ENCODE measurements at places on chromosomes 2 and 18.
A peak's percentile ranks its signal among the peaks of the same experiment; 100 is the strongest.

DNA sequence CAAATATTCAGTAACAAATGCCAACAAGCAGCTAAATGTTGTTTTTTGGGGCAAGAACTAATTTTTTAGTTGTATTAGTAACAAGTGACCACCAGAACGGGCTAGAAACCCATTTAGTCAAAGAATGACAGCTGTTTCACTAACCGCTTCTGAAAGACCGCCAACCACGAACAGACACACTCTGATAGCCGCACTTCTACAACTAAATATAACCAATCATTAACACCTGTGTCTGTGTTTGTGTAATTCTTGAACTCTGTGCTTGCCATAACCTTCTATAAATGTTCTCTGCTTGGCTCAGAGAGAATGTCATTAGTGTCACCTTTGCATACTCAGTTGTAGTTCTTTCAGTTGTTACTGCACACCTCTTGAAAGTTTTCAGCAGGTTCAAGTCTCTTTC is 526.3 kb upstream of the LRRTM1 start:
- no peak for DNase-seq

DNA sequence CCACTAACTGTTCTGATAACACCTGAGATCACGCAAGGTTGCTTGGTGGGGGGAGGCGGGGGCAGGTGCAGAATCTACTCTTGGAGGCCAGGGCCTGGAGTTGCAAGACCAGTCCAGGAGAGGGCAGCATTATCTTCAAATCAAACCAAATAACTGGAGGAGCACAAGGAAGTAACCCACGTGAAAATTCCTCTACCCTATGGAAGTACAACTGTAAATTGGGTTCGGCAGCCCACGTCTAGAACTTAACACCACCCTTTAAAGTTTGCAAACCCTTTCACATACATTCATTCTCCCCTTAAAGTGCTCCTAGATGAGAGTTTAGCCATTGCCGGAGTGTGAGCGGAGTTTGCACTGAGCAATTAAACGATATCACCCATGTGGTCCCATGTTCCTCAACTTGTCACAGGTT is 19.6 kb upstream of the CXCR1 start:
- DNase-seq, result peak; percentile 81

GRCh38 chr18:35991696-35992095 is 19.2 kb downstream of the RMP24 start:
- no peak for DNase-seq

GRCh38 chr2:777051-777450 is 99.8 kb upstream of the TMEM18 start:
- DNase-seq, result no peak

DNA sequence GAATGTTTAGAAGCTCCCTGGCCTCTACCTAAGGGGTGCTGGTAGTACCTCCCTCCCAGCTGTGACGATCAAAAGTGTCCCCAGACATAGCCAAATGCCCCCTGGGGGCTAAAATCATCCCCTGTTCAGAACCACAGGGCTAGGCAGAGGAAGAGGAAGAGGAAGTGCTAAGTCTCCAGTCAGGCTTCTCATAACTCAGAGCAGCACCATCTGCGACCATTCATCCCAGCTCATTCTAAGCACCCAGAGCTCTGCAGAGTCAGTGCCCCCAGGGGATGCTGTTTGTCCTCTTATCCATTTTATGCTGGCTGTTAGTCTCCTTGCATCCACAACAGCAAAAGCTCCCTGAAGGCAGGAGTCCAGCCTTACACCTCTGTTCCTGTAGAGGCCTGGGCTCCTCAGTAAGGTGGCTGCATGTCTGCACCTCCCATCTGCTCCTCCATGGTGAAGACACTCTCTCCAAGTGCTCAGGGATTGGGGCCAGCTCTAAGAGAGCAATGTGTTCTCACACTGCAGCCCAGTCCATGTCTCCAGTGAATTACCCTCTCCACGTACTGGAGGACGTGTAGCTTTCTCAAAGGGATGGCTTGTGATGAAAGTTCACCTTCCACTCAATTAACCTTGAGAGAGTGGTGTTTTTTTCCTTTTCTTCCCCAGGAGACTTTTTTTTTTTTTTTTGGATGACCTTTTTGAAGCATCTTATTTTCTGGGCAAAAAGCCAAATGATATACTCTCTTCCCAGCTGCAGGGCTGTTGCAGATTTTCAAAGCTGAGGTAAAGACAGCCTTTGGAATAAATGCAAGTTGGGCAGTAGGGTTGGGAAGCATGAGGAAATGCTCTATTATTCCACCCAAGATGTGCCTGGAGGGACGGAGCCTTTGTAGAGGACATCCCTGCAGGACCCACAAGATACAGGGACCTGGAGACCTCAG is 158.9 kb upstream of the SLC14A2 start:
- peak; percentile 8 for DNase-seq

GRCh38 chr2:157251932-157252331 is 5.6 kb upstream of the GALNT5 start:
- no peak for DNase-seq

DNA sequence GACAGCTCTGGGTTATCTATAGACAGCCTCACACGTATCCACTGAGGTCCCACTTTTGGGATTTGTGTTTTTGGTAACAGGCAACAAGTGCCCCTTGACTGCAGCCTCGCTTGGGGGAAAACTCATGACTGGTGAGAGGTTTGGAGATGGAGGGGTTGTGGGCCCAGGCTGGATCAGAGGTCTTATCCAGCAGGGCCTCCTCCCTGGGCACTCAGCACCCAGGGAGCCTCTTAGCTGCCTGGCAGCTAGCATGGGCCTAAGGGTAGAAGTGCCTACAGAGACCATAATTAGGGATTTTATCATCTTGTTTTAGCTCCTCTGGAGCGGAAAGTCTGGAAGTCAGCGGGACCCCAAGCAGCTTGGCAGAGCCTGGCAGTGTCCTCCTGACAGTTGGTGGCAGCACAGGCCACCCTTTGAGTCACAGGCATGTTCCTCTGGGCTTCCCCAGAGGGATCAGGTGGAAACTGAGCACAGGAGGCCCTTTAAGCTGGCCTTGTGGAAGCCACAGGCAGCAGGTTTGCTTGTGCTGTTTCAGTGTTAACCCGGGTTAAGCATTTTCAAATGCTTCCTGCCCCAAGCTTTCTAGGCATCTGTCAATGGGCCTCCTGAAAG is 143.1 kb downstream of the KCTD1 start:
- no peak for DNase-seq

DNA sequence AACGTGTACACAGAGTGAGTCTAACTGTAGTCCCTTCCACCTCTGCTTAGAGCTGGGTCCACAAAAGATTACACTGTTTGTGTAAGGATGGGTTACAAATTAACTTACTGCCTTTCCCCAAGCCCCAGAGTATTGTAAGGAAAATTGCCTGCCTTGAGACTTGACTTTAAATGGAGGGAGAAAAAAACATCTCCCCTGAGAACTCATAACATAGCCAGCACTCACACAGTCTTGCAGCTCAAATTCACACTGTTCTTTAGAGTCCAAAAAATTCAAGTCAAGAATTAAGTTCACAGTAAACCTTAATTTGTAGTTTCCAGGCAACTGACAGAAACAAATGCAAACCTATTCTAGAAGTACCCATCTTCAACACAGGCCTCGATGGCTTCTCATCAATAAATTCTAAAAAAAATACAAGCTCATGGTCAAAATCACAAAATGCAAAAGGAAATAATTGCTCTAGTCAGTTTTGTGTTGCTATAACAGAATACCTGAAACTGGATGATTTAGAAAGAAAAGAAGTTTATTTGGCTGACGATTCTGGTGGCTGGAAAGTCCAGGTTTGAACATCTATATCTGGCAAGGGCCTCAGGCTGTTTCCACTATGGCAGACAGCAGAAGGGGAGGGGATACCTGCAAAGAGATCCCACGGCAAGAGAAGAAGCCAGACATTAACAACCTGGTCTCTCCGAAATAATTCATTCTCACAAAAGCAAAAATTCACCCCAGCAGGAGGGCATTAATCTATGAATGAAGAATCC is 34.6 kb upstream of the TMEM17 start:
- no peak for DNase-seq

GRCh38 chr18:70059684-70060083 is 112.0 kb upstream of the CD226 start:
- no peak for DNase-seq

DNA sequence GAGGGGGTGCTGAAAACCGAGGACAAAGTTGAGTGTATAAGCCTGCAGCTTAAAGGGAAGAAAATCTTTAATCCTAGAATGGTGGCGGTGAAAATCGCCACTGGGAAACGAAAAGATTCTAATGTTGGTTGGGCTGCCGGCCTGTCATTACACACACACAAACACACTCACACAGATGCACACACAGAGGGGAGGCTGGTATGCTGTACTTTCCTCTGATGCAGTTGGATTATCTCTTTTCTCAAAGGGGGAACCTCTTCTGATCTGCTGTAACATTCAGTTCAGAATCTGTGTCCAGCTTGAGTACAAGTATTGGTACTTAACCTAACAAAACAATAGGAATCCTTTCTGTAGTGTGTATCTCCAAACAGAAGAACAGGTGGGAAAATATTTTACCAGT is 39.0 kb downstream of the ANXA4 start:
- DNase-seq, result no peak

DNA sequence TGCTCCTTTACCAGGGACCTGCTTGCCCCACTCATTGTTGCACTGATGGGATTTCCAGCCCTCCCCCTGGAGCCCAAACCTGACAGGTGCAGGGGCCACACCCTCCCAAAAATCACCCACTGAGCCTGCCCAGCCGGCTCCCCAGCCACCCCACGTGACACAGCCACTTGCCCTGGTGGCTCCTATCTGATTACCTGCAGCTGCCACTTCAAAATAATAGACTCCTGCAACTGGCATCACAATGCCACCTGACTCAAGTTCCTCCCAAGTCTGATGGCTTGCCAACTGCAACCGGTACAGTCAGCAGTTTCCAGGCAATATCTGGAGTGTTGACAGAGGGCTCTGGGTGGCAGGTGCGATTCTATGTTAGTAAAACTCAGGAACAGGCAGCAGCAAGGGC is 66.2 kb downstream of the CRACDL start:
- no peak for DNase-seq

GRCh38 chr2:202494300-202495229 is 118.4 kb downstream of the BMPR2 start:
- DNase-seq, result no peak

GRCh38 chr2:228819701-228820100 is 451.4 kb downstream of the PID1 start:
- DNase-seq, result no peak

DNA sequence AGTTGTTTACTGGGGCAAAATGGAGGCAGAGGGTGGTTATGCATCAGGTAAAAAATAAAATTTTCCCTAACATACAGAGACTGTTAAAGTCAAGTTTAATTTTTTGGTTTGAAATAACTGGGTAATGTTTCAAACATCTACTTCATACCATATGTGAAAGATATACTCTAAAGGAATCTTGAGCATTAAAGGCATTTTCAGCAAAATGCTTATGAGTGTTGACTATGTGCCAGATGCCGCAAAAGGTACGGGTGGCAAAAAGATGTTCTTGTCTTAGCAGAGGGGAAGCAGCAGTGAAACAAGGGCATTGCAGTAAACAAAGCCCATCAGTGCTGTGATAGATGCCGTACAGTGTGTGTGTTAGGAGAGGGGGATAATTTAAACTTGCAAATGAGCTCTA is 263.1 kb upstream of the ID2 start:
- DNase-seq, result no peak

GRCh38 chr2:152173831-152174230 is 1.7 kb downstream of the STAM2 start:
- no peak for DNase-seq

DNA sequence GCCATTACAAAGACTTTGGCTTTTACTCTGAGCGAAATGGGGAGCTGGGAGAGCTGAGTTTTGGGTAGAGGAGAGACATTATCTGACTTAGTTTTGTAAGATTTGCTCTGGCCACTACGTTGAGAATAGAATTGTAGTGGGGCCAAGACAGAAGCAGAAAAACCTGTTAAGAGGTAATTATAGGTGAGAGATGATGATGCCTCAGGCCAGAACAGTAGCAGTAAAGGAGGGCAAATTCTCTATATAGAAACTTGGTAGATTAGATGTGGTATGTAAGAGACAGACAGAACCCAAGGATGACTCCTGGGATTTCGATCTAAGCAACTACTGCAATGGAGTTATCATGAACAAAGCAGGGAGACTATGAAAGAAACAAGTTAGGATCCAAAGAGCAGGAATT is 17.4 kb upstream of the CREB1 start:
- no peak for DNase-seq

DNA sequence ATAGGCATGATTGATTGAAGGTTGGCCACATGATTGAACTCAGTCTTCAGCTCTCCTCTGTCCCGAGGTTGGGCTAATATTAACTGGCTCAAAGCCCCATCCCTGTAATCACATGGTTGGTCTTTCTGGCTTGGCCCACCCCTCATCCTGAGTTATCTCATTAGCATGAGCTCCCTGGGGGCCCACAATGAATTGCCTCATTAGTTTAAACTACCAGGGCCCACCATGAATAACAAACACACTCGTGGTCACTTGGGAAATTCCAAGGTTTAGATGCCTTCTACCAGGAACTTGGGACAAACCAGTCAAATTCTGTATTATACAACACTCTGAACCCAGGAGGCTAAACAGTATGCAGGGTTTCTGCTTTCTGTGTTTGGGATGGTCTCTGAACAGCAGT is 121.7 kb upstream of the B3GNT2 start:
- no peak for DNase-seq

DNA sequence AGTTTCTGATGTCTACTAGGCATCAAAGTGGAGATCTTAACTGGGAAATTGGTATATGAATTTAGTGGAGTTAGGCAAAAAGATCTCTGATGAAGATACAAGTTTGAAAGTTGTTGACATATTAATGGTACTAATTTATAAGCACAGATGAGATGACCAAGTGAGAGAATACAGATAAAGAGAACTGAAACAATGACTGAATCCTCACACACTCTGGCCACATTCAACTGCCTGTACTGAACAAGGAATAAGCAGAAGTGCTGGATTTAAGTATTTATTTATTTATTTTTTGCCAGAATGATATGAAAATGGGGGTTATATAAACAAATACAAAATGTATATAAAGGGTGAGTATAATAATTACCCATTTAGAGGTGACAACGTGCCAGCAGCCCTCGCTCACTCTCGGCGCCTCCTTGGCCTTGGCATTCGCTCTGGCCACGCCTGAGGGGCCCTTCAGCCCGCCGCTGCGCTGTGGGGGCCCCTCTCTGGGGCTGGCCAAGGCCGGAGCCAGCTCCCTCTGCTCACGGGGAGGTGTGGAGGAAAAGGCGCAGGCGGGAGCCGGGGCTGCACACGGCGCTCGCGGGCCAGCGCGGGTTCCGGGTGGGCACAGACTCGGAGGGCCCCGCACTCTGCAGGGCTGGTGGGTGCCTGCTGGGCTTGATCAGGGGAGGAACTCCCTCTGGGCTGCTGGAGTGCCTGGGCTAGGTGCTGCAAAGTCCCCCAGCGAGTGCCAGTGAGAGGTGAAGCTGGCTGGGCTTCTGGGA is 1363.9 kb upstream of the CRIM1 start:
- DNase-seq, result no peak

DNA sequence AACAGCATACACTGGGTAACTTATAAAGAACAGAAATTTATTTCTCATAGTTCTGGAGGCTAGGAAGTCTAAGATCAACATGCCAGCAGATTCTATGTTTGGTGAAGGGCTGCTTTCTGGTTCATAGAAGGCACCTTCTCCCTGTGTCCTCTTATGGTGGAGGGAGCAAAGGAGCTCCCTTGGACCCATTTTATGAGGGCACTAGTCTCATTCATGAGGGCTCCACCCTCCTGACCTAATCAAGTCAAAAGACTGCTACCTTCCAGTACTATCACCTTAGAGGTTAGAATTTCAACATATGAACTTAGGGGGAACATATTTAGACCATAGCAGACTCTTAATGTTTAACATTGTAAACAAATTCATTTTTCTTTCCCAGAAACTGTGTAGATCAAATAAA is 54.5 kb downstream of the ACVR1C start:
- no peak for DNase-seq
